AG04449 (cell line): ENCODE measurements at places on chromosomes 12 and 14.

DNA sequence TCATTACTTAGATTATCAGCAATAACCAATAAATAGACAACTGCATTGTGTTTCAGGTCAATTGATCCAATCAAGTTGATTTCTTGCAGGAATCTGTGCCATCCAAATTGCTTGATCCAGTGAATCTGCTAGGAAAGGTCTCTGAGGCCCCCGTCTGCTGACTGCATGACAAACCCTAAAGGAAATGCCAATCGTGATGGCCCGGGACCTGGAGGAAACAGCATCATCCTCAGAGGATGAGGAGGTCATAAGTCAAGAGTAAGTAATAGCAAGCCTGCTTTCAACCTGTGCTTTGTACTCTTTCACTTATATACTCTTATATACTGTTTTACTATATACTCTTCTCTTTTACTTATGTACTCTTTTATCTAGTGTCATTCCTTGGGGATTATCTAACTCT is 1.9 kb downstream of the TTLL5 start:
- no peak for DNase-seq

- DNase-seq, result no peak
Measured at GRCh38 chr12:25245491-25245890, 5.2 kb downstream of the KRAS start.

DNA sequence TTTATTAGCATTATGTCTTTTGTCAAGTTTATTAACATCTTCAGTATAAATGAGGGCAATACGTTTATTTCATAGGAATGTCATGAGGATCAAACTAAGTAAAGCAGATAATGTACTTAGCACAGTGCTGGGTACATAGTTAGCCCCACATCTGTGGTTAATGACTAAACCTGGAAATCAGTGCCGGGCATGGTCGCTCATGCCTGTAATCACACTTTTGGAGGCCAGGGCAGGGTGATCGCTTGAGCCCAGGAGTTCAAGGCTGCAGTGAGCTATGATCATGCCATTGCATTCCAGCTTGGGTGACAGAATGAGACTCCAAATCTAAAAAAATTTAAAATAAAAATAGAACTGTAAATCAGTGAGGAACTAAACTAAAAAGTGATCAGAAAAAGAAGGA is 44.8 kb upstream of the GUCY2C start:
- no peak for DNase-seq

- DNase-seq, result no peak
Measured at GRCh38 chr12:65694130-65694529, 130.2 kb upstream of the HMGA2 start.

DNA sequence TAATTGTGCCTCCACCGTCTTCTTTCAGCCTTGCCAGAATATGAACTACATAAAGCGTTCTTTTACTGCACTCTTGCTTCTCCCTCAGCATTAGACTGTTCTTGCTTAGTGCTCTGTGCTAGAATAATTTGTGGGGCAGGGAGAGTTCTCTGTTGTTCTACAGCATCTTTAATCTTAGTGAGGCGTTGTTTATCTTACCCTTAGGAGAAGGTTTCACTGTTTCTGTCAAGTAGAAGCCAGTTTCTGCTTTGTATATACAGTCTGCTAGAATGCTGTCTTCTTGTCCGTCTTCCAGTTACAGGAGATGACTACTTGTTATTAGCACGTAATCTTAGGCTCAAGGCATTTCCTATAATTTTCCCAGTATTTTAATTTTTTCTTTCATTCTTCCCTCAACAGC is 458.0 kb downstream of the FLRT2 start:
- no peak for DNase-seq

GRCh38 chr12:94504386-94504785 is 44.7 kb upstream of the CEP83 start:
- no peak for DNase-seq

- DNase-seq, result no peak
Measured at GRCh38 chr12:546920-547845, 87.4 kb downstream of the B4GALNT3 start.

DNA sequence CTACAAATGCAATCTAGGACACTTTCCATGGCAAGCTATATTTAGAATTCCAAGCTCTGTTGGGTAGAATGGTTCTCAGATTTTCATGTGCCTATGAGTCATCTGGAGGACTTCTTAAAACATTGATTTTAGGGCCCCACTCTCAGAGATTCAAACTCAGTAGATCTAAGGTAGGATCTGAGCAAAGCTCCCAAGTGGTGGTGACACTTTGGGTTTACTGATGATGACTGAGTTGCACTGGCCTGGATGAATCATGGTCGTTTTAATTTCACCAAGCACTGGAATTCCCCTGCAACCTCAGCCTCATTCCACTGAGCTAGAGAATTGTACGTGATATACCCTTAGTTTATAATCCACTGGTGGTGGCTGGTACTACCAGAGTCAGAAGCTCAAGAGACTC is 86.5 kb downstream of the PPM1H start:
- DNase-seq, result peak; percentile 28

GRCh38 chr14:106094654-106095189 is 568.3 kb downstream of the TMEM121 start:
- no peak for DNase-seq

DNA sequence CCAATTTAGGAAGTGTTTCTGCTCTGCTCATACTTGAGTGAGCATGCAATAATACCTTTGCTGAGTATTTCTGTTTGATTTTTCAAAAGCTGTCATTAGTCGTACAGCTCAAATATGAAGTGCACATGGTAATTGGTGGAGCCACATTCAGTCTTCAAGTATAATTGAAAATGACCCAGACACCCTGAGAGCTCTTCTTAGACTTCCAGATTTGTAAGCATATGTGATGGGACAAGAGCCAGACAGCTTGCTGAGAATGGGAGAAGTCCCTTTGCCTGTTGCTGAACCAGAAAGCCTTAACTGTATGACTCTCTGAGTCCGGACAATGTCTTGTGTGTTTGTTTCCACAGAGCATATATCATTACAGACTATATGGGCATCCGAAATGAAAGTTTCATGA is 307.3 kb downstream of the TMEM117 start:
- no peak for DNase-seq

DNA sequence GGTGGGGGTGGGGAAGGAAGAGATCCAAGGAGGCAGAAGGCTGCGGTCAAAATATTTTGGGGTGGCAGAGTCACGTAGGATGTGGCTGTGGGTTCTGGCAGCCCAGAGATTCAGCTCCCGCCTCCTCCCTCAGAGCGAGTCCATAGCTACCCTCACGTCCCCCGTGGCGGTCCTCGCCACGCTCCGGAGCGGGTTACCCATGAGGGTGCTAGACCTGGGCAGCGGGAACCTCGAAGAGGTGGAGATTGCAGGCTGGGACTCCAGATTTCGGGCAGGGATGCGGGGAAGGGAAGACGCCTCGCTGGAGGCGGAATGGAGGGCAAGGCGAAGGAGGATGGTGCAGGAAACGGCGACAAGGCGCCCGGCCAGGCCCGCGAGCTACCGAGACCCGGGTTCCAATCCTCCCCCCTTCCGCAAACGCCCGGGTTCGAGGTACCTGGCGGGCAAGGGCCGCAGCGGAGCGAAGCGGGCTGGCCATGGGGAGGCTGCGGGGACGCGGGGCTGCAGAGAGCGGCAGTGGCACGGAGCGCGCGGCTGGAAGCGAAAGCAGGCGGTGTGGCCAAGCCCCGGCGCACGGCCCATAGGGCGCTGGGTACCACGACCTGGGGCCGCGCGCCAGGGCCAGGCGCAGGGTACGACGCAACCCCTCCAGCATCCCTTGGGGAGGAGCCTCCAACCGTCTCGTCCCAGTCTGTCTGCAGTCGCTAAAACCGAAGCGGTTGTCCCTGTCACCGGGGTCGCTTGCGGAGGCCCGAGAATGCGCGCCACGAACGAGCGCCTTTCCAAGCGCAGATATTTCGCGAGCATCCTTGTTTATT is 46.2 kb downstream of the BCAT1 start:
- no peak for DNase-seq

GRCh38 chr12:56988207-56988739 is 18.1 kb downstream of the ZBTB39 start:
- DNase-seq, result no peak

DNA sequence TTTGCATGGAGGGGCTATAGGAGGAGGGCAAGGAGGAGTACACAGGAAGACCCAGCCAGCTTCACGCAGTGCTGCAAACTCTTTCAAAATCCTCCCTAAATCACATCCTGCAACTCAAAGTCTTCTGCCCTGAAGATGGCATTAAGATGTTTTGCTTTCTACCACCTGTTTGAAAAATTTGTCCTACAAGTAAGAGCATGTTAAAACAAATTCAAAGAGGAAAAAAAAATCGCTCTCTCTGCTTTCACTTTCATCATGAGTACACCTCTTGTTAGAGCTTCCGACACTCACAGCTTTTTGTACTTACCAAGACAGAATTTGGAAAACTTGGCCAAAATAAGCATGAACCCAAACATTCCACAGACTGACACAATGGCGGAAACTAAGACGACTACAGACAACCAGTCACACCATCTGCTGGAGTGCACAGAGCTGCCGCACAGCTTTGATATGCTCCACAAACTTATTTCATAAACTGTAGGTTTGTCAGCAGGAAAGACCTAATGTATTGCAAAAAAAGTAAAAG is 21.3 kb downstream of the GCH1 start:
- DNase-seq, result no peak

DNA sequence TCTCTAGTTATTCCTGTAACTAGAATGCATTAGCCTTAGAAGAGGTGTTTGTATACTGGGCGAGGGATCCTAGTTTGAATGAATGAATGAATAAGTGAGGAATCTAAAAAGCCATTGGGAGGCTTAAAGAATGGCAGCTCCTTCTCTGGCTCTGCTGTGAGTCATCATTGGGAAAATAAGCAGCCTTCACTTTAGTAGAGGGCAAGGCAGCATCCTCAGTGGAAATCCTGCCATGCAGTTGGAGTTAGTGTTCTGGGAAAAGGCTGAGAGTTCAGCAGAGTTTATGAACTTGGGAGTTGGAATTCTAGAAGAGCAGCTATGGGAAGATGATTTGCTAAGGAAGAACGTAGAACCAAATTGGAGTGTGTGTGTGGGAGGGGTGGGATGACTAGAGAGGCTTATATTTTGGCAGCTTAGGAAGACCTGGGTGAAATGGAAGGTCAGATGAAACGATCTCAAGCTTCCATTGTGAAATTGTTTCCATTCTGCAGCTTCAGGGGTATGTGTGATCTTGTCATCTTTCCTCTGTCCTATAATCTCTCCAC is 120.8 kb downstream of the PTCSC3 start:
- DNase-seq, result no peak

DNA sequence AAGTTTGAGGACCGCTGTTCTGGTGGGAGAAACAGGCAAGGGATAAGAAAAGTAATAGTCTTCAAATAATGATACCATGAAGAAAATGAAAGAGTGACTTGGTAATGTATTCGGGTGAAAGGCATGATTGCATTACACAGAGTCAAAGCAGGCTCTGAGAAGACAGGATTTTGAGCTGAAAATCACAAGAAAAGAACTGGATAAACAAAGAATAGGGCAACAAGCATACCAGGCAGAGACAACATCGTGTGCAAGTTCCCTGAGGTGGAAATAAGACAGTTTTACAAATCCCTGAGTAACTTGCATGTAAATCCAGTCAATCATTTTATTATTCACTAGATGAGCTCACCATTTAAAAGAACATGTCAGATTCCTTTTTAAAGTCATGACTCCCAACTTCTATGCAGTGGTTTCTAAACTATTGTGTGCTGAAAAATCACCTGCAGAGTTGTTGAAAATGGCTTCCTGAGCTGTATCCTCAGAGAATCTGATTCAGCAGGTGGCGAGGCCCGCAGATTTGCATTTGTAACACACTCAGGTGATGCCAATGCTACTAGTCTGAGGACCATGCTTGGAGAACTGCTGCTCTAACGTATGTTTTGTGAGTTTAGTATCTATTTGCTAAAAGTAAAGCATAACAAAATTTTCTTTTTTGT is 133.0 kb upstream of the ABCD2 start:
- DNase-seq, result no peak

DNA sequence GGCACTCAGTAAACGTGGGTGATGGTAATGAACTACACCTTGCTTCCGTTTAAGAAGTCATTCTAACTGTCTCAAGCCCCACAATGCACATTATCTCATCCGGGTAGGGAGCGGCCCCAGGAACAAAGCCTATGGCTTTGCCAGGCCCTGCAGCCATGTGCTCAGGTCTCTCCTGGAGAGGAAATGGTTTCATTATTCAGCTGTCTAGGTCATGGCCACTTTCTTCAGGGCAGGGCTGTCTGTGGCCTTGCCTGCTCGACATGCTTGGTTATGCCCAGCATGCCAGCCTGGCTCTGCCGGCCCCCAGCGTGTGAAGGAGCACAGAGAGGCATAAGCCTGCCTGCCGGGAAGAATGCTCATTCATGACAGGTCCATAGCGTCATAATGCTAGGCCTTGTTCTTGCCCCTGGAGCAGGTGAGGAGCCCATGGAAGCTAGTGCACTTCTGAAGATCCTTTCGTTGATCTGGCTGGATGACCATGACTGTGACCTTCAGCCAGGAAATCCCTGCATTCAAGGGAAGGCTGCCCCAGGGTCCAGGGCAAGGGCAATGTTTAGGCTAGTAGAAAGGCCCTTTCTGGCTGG is 26.3 kb upstream of the FOS start:
- DNase-seq, result no peak

DNA sequence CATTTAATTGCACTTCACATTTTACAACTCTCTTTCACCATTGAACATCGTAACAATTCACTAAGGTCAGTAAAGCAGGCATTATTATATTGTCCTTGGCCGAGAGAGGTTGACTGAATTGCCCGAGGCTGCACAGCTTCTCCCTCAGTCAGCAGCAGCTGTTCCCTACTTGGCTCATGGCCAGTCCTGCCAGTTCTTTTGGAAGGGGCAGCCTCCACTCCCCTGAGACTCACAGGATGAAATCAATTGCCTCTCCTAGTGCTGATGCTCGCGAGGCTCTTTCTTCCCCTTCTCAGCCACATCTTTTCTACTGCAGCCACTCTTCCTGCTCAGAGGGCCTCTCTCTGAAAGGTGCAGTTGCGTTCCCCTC is 79.9 kb upstream of the KCNA1 start:
- no peak for DNase-seq

GRCh38 chr12:95699579-95699978 is 91.0 kb downstream of the NTN4 start:
- no peak for DNase-seq

- DNase-seq, result no peak
Measured at GRCh38 chr12:110856542-110856941, 9.8 kb downstream of the CCDC63 start.

- DNase-seq, result no peak
Measured at GRCh38 chr14:94379291-94380224, 8.8 kb downstream of the SERPINA1 start.

DNA sequence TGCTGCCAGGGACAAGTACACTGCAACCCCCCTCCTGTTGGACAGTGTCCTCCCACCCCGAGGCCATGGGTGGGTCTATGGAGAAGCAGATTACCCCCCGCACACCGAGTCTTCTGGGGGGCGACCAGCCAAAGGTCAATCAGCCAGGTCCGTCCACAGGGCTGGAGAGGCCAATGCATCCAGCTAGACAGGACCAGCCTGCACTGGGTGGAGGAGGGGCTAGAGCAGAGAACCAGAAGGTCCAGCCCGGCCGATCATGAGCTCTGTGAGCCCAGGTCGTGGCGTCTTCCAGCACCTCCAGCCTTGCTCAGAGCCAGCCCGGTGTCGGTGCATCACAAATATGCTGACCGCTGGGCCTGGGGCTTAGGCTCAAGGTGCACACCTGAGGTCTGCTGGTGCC is 8.2 kb upstream of the ADSS1 start:
- no peak for DNase-seq

GRCh38 chr14:65981192-65981843 is 504.9 kb upstream of the CCDC196 start:
- DNase-seq, result no peak
